ENCODE measurements at places on chromosomes 2 and 18. TPM values are rescaled to one million over a fixed set of nuclear protein-coding genes. Genes with fewer than 3 reads are reported as not detected.

Gene FBXO48
- 0.58 TPM for polyA plus RNA-seq

Gene DLX2
- not detected for polyA plus RNA-seq

Gene VSNL1
- polyA plus RNA-seq, result 20.9 TPM

Gene EVA1A
- polyA plus RNA-seq, result 2.1 TPM

Gene LYPD6B
- 74.1 TPM for polyA plus RNA-seq

Gene MGAT4A
- 4.8 TPM for polyA plus RNA-seq

Gene MBD1
- polyA plus RNA-seq, result 32.2 TPM

Gene C2orf66
- not detected for polyA plus RNA-seq

Gene TAF1B
- 6.2 TPM for polyA plus RNA-seq

Gene SLC8A1
- 0.31 TPM for polyA plus RNA-seq

Gene DCC
- not detected for polyA plus RNA-seq

Gene CDH20
- polyA plus RNA-seq, result 0.15 TPM

Gene ZNF516
- polyA plus RNA-seq, result 2.3 TPM

Gene SF3B6
- polyA plus RNA-seq, result 125 TPM

Gene GDF7
- 0.10 TPM for polyA plus RNA-seq

Gene SLC40A1
- polyA plus RNA-seq, result 72.3 TPM

DNA sequence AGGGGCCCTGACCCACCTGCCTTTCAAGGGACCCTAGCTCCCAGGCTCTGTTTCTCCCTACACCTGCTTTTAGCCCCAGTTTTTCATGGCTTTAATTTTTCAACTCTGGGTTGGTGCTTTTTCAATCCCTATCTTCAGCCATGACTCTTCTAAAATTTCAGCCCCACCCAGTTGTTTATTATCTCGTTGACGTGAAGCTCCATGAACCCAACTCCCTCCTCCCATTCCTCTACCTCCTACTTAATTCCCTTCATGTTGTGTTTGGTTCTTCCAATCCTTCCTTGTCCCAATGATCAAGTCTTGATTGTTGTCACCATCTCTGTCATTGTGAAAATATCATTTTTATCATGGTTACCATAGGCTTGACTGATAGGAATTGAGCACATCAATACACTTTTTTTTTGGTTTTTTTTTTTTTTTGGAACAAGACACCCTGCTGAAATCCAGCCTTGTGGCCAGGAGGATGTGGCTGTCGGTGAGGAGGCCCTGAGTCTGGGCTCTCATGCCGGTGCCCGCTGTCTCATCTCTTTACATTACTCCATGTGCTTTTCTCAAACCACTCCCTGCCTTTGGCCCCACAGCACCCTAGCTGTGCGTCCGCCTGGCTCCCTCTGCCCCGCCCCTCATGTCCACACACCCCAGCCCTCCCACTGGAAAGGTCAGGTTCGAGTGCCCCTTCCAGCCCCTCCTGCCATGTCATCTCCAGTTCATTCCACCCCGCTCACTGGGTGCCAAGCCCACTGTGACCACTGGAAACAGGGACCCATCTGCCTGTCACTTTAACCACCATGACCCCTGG lies 39.3 kb downstream of the NAPG start:
- H3K4me1 ChIP-seq, result peaks cover 3% of the 10 kb centered on the region
- H3K36me3 ChIP-seq, result no peaks in the 10 kb centered on the region
- H3K27me3 ChIP-seq, result no peaks in the 10 kb centered on the region
- DNase-seq, result no peak

GRCh38 chr2:76298041-76298440 lies 587.3 kb upstream of the GCFC2 start:
- H3K27ac ChIP-seq, result no peak overlapping the region
- H3K4me1 ChIP-seq, result no peaks in the 10 kb centered on the region
- H3K4me3 ChIP-seq, result no peak overlapping the region
- H3K36me3 ChIP-seq, result no peaks in the 10 kb centered on the region

DNA sequence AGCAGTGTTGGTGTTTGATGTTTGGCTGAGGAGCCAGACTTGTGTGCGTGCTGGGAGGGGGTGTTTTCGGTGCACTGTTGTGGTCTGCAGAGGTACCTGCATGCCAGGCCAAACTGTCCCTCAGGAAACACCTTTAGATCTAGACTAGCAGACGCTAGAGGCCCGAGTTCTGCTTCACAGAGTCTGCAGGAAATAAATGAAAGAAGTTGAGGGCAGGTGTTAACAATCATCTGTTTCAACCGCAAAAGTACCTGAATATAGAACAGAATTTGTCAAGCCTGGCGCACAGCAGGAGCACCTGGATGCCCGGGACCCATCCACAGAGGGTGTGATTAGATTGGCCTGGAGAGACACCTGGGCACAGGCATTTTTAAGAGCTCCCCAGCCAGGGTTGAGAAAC lies 40.5 kb upstream of the REL start:
- H3K27ac ChIP-seq, result no peak overlapping the region
- no peak overlapping the region for H3K4me3 ChIP-seq
- H3K36me3 ChIP-seq, result no peaks in the 10 kb centered on the region
- DNase-seq, result peak; percentile 11
- no peaks in the 10 kb centered on the region for H3K27me3 ChIP-seq

- no peaks in the 10 kb centered on the region for H3K27me3 ChIP-seq
- no peaks in the 10 kb centered on the region for H3K4me1 ChIP-seq
- DNase-seq, result no peak
Measured at GRCh38 chr2:117888897-117889296, 74.4 kb downstream of the DDX18 start.

DNA sequence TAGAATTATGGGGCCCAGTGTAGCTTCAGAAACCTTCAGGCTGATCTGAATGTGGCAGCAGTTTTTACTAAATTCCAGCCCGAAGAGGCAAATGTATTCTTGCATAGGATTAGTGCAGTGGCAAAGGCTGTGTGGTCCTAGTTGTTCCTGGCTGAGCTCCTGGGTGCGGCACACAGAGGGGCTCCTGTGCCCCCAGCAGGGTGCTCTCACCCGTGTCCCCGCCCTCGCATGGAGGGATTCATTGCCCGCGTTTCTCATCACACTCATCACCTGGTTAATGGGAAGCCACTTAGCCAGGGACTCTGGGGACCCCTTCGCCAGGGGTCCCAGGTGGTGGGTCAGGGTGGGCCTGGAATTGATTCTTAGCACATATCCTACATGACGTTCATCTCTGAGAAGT lies 3.9 kb downstream of the KCNG2 start:
- DNase-seq, result no peak
- H3K27ac ChIP-seq, result no peak overlapping the region
- no peaks in the 10 kb centered on the region for H3K36me3 ChIP-seq
- no peak overlapping the region for H3K4me3 ChIP-seq
- H3K27me3 ChIP-seq, result peaks cover 16% of the 10 kb centered on the region
- peaks cover 24% of the 10 kb centered on the region for H3K4me1 ChIP-seq

- peak within 1 kb of the TSS; percentile 93 for H3K27ac ChIP-seq
- H3K36me3 ChIP-seq, result no peaks in the 10 kb centered on the region
- no peaks in the 10 kb centered on the region for H3K27me3 ChIP-seq
- H3K4me3 ChIP-seq, result peak within 1 kb of the TSS; percentile 61
Measured at GRCh38 chr2:99141110-99142108, at the start of gene C2orf15. Gene C2orf15, plus strand, starts transcription at chr2:99141707. Its CDS starts 8,852 bp downstream, at chr2:99150559.

GRCh38 chr2:105042189-105042588 lies 4.3 kb downstream of the MRPS9 start:
- H3K4me3 ChIP-seq, result no peak overlapping the region
- no peak for DNase-seq
- no peaks in the 10 kb centered on the region for H3K4me1 ChIP-seq
- no peak overlapping the region for H3K27ac ChIP-seq
- H3K36me3 ChIP-seq, result no peaks in the 10 kb centered on the region
- no peaks in the 10 kb centered on the region for H3K27me3 ChIP-seq

DNA sequence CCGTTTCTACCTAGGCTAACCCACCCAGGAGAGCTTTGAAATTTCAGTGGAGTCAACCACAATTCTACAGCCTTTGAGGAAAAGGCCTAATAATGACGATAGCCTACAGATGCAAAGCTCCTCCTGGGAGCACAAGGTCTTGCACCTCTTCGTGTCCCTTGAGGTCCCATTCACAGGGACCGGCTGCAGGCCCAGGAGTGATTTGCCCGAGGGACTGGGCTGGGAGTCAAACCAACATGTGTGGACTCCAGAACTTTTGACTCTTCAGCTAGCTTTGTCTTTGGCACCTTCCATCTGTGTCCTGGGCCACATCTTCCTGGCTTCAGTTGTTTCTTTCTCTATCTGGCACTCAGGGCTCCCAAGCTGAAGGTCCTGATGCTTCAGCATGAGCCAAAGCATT lies 76.5 kb downstream of the SMAD7 start:
- H3K27me3 ChIP-seq, result no peaks in the 10 kb centered on the region
- H3K4me3 ChIP-seq, result no peak overlapping the region
- no peak overlapping the region for H3K27ac ChIP-seq
- H3K4me1 ChIP-seq, result peaks cover 29% of the 10 kb centered on the region

- H3K4me3 ChIP-seq, result peak overlapping the region; percentile 92
- H3K4me1 ChIP-seq, result peaks cover 45% of the 10 kb centered on the region
- peak overlapping the region; percentile 100 for H3K27ac ChIP-seq
- no peaks in the 10 kb centered on the region for H3K36me3 ChIP-seq
- no peak for DNase-seq
- H3K27me3 ChIP-seq, result no peaks in the 10 kb centered on the region
Measured at GRCh38 chr2:99488539-99489062, 1.2 kb downstream of the REV1 start.

DNA sequence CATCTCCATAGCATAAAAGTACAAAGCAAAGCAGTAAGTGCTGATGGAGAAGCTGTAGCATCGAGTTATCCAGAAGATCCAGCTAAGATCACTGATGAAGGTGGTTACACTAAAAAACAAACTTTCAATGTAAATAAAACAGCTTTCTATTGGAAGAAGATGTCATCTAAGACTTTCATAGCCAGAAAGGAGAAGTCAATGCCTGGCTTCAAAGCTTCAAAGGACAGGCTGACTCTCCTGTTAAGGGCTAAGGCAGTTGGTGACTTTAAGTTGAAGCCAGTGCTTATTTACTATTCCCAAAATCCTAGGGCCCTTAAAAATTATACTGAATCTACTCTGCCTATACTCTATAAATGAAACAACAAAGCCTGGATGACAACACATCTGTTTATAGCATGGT lies 44.0 kb downstream of the METTL8 start:
- DNase-seq, result no peak
- H3K27ac ChIP-seq, result no peak overlapping the region
- H3K36me3 ChIP-seq, result no peaks in the 10 kb centered on the region

GRCh38 chr2:37711308-37711731 lies 39.9 kb upstream of the CDC42EP3 start:
- peak; percentile 47 for DNase-seq
- no peak overlapping the region for H3K4me3 ChIP-seq
- no peaks in the 10 kb centered on the region for H3K36me3 ChIP-seq
- no peaks in the 10 kb centered on the region for H3K4me1 ChIP-seq

- peak; percentile 18 for DNase-seq
- H3K4me3 ChIP-seq, result no peak overlapping the region
Measured at GRCh38 chr18:29164020-29164706, 987.2 kb upstream of the CDH2 start.

- no peak for DNase-seq
- no peak overlapping the region for H3K4me3 ChIP-seq
- no peak overlapping the region for H3K27ac ChIP-seq
- H3K4me1 ChIP-seq, result peaks cover 7% of the 10 kb centered on the region
- no peaks in the 10 kb centered on the region for H3K27me3 ChIP-seq
Measured at GRCh38 chr2:172280571-172281361, 146.6 kb upstream of the ITGA6 start.

DNA sequence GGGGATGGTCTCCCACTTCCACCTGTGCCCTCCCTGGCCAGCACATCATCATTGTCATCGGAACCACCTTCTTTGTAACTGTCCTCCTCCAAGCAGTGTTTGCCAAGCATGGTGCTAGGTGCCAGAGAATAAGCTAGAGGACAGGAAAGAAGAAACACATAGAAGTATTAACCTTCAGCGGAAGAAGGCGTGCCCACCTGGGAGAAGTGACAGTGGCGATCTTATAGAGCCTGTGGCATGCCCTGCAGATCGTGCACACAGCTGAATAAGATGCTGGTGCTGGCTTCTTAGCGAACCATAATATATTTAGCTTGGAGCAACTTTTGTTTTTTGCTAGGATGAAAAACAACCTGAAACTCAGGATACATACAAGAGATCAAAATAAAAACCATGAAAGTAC lies 148.0 kb downstream of the FAM210A start:
- peaks cover 12% of the 10 kb centered on the region for H3K4me1 ChIP-seq
- DNase-seq, result no peak
- H3K4me3 ChIP-seq, result no peak overlapping the region
- H3K36me3 ChIP-seq, result no peaks in the 10 kb centered on the region
- no peak overlapping the region for H3K27ac ChIP-seq

DNA sequence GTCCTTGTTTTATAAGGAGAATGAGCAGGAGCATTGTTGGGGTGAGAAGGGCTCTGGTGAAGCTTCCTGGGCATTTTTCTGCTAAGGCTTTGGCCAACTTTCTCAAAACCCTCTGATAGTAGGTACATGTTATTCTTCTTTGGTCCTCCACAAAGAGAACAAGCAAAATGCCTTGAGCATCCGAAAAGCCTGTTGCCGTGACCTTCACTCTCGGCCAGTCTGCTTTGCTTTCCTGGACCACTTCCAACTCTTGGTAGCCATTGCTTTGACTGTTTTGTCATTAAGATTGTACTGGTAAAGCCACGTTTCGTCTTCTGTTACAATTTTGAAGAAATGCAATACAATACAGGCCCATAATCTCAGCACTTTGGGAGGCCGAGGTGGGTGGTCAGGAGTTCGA lies 27.4 kb upstream of the ALLC start:
- DNase-seq, result no peak
- no peaks in the 10 kb centered on the region for H3K36me3 ChIP-seq
- no peak overlapping the region for H3K4me3 ChIP-seq
- peaks cover 7% of the 10 kb centered on the region for H3K27me3 ChIP-seq
- H3K27ac ChIP-seq, result no peak overlapping the region
- H3K4me1 ChIP-seq, result no peaks in the 10 kb centered on the region

GRCh38 chr18:63801343-63801742 lies 26.1 kb downstream of the SERPINB7 start:
- no peaks in the 10 kb centered on the region for H3K27me3 ChIP-seq
- no peak overlapping the region for H3K4me3 ChIP-seq
- H3K36me3 ChIP-seq, result no peaks in the 10 kb centered on the region
- H3K27ac ChIP-seq, result no peak overlapping the region
- no peak for DNase-seq
- H3K4me1 ChIP-seq, result no peaks in the 10 kb centered on the region

GRCh38 chr2:133198678-133199077 lies 369.6 kb downstream of the NCKAP5 start:
- H3K27me3 ChIP-seq, result no peaks in the 10 kb centered on the region
- no peak overlapping the region for H3K4me3 ChIP-seq
- DNase-seq, result no peak
- no peaks in the 10 kb centered on the region for H3K4me1 ChIP-seq
- no peaks in the 10 kb centered on the region for H3K36me3 ChIP-seq

- H3K4me1 ChIP-seq, result no peaks in the 10 kb centered on the region
- H3K36me3 ChIP-seq, result no peaks in the 10 kb centered on the region
- no peak for DNase-seq
- peak overlapping the region; percentile 32 for H3K27ac ChIP-seq
- H3K27me3 ChIP-seq, result no peaks in the 10 kb centered on the region
- H3K4me3 ChIP-seq, result peak overlapping the region; percentile 28
Measured at GRCh38 chr18:75167759-75168618, 41.0 kb downstream of the PTGR3 start.
